ENCODE measurements at places on chromosomes 11 and 22.

DNA sequence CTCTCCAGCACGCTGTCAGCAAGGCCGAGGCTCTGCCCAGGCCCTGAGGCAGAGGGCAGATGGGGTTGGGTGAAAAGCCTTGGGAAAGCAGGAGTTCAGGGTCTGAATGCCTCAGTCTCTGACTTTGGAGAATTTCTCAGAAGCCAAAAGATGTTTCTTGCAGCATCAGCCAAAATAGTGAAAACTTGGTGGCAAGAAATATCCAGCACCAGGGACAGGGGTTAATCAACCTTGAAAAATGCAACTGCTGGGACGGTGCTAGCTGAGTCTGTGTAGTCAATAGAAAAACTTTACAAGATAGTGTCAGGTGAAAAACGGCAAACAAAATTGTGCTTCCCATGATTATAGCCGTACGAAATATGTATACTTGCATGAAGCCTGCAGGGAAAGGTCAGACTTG is 1.4 kb upstream of the ABCC8 start:
- no peak for DNase-seq

GRCh38 chr22:40411506-40411861 is 41.1 kb downstream of the SGSM3 start:
- no peak for DNase-seq

GRCh38 chr22:27391092-27391770 is 410.3 kb downstream of the MN1 start:
- DNase-seq: no peak

GRCh38 chr11:10674440-10674855 is 19.1 kb downstream of the IRAG1 start:
- DNase-seq: no peak

- DNase-seq: no peak
These were observed 35.9 kb downstream of the RPL3 start for GRCh38 chr22:39283322-39284141.

DNA sequence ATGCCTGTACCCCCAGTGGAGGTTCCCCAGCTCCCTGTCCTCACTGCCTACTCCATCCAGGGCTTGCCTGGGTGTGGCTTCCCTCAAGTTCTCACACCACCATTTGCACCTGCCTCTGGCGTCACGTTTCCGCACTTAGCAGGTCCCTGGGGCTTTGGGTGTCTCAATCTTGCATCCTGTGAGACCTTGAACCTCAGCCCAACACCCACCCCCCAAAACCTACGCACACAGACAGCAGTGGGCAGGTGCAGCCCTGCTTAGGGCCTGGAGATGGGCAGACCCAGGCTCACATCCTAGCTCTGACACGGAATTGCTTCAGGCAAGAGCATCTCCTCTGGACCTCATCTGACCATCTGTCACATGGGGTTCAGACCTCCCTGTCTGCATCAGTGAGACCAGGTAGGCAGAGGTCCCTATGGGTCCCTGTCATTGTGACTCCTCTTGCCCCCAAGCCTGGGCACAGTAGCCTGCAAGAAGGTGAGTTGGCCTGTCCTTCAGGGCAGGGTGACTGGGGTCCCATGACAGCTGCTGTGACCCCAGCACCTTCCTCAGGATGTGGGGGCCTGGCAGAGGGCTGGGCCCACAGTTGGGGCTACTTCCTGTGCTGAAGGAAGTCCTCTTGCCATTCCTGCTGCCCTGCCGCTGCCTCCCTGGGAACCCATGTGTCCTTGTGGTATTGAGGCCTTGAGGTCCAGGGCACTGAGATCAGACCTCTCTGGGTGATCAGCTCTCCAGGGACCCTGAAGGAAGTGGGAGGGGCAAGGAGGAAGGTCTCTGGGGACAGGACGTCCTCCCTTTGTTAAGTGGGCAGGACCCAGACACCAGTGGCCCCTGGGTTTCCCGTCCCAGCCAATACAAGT is 2.0 kb downstream of the SIPA1 start:
- DNase-seq: no peak

GRCh38 chr11:124633355-124633754 is 10.7 kb downstream of the TBRG1 start:
- no peak for DNase-seq

DNA sequence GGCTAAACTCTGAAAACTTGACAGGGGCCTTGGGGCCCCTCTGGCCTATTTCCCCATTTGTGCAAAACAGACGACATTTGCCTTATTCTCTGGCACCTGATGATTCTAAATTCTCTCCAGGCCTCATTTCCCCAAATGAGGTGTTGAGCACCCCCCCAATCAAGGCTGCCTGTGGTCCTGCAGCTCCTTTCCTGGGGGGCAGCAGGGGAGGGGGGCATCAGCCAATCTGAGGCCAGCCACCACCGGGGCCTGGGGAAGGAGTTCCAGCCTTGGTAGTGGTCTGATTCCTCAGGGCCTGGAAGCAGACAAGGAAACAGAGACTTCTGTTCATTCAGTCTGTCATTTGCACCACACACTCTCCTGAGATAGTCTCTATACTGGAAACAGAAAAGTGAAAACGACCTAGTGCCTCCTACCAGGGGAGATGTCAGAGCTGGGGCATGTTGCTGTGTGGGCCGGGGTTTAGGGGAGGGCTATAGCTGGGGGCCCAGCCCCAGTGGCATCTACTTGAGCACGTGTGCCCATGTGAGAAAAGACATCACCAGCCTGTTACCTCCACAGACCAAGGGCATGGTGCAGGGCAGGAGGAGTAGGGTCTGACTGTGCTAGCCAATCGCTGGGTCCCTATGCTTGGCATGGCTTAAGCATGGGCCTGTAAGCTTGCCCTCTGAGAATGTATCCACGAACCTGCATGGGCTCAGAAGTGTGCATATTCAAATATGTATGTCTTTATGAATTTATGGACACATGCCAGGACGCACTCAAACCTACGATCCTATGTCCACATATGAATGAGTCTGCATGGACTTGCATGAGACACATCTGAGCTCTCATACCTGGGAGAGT is 1.8 kb upstream of the TPBGL start:
- no peak for DNase-seq

DNA sequence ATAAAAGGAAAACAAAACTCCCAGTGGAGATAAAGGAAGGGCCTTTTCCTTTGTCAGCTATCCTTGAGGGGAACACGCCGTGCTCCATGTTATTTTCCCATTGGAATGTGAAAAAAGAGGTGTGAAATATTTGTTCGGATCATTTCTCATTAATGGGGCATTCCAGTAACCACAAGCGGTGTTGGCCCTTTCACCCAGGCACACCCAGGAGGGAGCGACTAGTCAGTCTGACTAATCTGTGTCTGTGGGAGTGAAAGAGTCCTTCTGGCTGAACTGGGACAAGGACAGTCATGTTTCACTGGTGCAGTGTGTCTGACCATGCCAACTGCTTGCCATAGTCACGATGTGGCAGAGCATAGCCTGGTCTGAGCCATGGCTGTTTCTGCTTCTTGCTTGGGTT is 13.0 kb upstream of the MYEOV start:
- no peak for DNase-seq

- no peak for DNase-seq
These were observed 89.0 kb downstream of the SHANK2 start for GRCh38 chr11:71163371-71163770.

DNA sequence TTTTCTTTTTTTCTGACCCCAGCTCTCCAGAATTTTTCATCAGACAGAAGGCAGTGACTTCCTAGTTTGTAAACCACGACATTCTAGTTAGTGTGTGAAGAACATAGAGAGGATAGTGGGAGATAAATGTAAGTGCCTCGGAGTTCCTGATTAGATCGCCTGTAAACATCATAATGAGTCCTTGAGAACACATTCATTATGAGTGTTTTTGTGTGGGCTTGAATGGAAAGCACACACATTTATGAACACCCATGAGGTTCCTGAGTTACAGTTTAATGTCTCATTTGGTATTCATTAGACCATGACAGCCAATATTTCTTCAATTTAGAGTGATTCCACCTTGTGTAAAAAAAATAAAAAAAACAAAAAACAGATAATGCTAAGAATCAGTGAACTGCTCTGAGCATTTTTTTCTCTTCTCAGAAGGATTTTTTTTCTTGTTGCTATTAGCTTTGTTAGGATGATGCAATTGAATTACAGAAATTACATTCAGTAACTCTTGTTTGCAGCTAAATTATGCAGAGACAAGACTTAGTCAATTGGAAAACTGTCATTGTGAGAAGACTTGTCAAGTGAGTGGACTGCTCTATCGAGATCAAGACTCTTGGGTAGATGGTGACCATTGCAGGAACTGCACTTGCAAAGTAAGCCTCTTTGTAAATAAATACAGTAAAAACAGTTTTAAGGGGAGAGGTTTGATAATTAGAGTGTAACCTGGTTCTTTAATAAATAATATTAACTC is 257.6 kb downstream of the NELL1 start:
- no peak for DNase-seq

DNA sequence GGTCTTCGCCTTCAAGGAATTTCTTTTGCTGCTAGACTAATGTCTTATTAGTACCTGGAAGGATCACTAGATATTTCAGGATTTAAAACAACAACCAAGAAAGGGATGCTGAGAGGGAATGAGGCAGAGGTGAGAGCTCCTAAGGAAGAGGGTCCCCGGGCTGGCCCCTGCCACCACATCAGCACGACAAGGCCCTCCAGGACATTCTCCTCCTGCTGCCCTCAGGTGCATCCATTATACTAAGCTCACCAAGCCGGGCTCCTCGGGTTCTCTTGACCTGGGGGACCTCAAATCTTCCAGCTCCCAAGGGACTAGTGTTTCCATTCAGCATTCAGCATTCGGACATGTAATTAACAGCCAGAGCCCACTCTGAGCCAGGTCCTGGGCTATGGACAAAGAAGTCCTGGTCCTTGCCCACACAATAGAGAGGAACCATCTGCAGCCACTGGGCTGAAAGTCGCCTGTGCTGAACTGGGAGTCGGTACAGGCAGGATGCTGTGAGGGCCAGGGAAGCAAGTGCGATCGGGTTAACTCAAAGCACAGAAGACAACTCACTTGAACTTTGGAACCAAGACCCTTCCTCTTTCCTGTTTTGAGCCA is 29.4 kb upstream of the OAF start:
- no peak for DNase-seq

- no peak for DNase-seq
These were observed 44.5 kb downstream of the PDE3B start for GRCh38 chr11:14687943-14688627.

GRCh38 chr22:27799827-27800249 is 1.7 kb downstream of the MN1 start:
- DNase-seq: no peak
